NCI-H2081 treated with DMSO at 0.1 percent for 48 hours (cell line): ENCODE measurements at places on chromosomes 6 and 20.

- no peak for DNase-seq
Observed at GRCh38 chr6:151443454-151443853, 8.5 kb downstream of the RMND1 start.

GRCh38 chr6:127878115-127878514, 22.7 kb downstream of the THEMIS start:
- DNase-seq = no peak

DNA sequence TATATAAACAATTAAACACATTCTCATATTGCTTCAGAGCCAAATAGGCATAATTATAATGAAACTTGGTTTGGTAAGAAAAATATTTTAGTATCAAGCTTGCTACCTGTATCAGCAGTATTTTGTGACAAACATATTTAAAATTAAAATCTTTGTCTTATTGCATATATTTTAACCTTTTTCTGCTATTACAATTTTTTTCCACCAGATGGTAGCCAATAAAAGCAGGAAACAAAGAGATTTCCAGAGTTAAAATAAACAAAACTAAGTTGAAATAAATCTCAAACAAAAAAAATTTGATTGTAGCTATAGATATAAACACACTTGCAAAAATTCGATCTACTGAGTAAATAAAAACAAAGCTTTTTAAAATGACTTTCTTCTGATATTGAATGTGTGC, 491.3 kb upstream of the GJE1 start:
- no peak for DNase-seq

GRCh38 chr20:46897328-46897880, 2.8 kb downstream of the EYA2 start:
- DNase-seq = no peak

GRCh38 chr6:90411292-90411781, 114.7 kb upstream of the BACH2 start:
- DNase-seq = no peak

- no peak for DNase-seq
Observed at GRCh38 chr6:42551217-42551616, 12.6 kb upstream of the UBR2 start.

DNA sequence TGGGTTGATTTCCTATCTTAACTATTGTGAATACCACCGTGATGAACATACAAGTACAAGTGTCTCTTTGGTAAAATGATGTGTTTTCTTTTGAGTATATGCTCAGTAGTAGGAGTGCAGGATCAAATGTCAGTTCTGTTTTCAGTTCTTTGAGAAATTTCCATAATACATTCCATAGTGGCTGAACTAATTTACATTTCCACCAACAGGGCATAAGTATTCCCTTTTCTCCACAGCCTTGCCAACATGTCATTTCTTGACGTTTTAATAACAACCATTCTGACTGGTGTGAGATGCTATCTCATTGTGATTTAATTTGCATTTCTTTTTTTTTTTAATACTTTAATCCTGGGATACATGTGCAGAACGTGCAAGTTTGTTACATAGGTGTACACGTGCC, 268.8 kb downstream of the CENPW start:
- no peak for DNase-seq

DNA sequence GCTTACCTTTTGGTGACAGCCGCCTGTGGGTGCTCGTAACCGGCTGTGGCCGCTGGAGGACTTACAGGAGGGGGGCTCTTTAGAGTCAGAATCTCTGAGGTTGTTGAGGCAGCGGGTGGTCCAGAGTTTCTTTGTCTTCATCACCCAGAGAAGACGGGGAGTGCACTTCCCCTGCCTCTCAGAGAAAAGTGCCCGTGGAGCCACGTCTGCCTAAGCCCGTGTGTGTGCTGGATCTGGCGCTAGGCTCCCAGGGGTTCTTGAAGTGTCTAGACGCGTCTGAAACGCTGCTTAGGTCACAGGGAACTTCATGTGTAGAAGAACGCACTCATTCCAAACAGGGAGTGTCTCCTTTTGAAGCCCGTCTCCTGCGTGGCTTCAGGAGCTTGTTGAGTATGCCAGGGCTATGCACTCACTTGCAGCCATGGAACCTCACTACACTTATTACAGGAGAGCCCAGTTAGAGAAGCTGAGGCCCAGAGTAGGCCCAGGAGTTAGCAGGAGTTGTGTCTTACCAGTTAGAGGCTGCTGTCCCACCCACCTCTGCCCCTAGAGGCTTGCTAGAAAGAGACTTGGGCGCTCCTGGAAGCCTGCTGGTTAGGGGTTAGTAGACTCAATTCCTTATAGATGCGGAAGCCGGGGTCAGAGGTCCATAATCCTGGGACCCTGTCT, 1.3 kb downstream of the LSM14B start:
- DNase-seq = no peak

GRCh38 chr6:7273709-7274108, 39.3 kb downstream of the SSR1 start:
- DNase-seq = no peak
